ENCODE measurements at places on chromosomes 5 and 9.

GRCh38 chr9:90568667-90569066 lies 74.0 kb downstream of the DIRAS2 start:
- DNase-seq: no peak

DNA sequence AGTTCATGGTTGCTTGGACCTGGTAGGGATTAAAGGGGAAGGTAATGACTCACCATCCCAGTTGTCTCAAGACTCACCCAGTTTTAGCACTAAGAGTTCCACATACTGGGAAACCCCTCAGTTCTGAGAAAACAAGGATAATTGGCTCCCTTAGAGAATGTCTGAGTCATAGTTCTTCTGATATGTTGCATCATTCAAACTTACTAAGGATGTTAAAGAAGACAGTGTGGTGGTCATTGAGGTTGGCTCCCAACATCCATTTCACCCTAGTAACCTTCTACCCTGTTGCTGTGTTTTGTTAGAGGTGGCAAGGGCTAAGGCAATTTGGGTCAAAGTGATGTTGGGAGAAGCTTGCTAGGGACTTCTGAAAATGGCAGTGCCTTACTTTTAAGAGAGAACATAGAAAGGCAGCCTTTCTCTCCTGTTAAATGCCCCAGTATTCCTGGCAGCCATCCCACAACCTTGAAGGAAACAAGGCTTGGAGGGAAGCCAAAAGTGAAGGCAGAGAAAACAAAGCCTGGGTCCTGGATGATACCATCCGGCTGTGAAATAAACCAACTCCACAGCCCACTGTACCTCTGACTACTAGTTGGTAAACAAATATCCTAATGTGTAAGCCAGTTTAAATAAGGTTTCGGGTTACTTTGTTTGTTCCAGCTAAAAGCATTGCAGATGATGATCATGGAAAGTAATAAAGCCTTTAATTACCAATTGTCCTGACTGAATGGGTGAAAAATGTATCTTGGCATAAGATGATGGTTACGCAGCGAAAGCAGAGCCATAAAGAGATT lies 80.4 kb upstream of the ADAMTSL1 start:
- DNase-seq: no peak

DNA sequence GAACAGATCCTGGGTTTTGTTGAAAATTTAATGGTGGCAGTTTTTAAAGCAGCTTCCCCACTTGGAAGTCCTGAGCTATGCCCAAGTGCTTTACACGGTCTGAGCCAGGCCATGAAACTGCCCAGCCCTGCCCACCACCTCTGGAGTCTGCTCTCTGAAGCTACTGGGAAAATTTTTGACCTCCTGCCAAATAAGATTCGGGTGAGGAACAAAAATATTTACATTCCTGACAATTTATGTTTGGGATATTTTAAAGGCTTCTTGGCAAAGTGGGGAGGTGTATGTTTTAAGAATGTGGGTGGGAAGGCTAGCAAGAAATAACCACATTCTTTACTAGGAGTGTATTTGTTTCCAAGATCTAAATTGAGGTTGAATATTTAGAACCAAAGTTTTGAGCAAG lies 50.0 kb downstream of the HACD4 start:
- DNase-seq: no peak

GRCh38 chr9:91865041-91865440 lies 85.0 kb downstream of the ROR2 start:
- no peak for DNase-seq

GRCh38 chr9:105098370-105098769 lies 146.1 kb upstream of the SLC44A1 start:
- no peak for DNase-seq

DNA sequence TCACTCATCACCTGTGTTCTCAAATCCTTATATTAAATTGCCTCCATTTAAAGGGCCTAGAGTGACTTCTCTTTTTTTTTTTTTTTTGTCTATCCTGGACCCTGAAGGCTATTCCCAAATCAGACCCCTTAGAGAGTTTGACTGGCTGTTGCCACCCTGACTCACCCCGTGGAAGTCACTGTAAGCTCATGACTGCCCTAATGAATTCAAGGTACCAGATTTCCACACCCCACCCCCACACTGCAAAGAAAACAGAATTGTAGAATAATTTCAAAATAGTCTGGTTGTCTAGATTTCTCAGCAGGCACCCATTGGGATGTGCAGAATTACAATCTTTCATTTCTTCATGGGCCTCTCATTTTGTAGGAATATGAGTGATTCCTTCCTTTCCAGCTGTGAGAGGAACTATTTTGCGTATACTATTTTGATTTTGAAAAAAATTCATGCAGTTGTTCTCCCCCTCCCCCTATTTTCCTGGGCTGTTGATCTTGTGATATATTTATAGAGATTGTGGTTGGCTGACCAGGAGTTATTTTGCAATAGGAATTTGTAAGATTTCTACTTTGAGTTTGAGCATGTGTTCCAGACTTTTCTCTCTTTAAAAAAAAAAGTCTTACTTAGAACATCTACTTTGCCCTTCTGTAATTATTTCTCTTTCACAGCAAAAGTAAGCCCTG lies 79.1 kb downstream of the ZNF618 start:
- no peak for DNase-seq

DNA sequence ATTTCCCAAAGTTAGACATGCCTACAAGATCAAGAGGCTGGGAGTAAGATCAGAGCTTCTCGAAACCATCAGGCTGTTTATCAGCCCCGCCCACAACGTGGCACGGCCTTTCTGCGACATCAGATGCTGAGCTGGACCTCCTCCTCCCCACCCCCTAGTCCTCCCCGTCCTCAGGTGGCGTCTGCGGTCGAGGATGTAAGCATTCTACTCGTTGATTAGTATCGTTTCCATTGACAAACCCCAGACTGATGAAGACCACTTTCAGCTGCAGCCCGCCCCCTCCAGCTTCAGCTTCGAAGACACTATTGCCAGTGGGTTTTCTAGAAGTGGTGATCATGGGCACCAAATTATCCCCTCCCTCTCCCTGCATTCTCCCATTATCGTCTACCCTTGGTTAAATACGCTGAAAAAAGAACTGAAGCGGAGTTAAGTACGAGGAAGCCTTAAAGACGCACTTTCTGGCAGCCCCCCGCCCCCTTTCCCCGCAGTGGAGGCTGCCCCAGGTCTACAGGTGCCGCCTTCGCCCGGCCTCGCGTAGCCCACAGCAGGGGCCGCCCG lies 1.1 kb downstream of the PPIC start:
- DNase-seq: no peak

DNA sequence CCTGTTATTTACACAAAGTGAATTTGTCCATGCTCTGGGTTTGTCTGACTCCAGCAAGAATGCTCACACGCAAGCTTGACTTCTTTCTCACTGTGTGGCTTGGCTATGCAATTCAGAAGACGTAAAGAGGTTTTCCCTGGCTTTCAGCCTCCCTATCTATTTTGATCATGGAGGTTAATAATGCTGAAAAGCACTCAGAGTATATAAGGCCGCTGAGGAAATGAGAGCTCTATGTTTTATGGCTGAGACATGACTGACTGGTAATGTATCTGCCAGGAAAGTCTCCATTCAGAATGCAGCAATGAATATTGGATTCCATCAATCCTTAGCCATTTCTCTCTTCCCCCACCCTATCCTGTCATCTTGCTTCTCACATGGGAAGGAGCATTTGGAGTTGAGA lies 417.3 kb downstream of the DMAC1 start:
- DNase-seq: no peak

DNA sequence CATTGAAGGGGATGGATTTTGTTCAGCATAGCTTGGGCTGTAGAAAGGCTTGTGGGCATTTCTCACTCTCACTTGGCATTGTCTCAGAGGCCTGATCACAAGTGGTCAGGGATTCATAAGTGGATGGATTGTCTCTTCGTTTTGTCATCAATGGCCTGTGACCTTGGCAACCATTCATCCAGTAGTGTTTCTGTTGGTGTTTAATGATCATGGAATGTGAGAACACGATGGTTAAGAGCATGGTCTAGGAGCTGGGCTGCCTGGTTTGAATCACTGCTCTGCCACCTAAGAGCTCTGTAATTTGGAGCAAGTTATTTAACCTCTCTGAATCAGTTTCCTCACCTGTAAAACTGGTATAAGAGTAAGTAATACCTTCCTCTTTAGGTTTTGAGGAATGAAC lies 430.1 kb upstream of the MEF2C start:
- DNase-seq: no peak

DNA sequence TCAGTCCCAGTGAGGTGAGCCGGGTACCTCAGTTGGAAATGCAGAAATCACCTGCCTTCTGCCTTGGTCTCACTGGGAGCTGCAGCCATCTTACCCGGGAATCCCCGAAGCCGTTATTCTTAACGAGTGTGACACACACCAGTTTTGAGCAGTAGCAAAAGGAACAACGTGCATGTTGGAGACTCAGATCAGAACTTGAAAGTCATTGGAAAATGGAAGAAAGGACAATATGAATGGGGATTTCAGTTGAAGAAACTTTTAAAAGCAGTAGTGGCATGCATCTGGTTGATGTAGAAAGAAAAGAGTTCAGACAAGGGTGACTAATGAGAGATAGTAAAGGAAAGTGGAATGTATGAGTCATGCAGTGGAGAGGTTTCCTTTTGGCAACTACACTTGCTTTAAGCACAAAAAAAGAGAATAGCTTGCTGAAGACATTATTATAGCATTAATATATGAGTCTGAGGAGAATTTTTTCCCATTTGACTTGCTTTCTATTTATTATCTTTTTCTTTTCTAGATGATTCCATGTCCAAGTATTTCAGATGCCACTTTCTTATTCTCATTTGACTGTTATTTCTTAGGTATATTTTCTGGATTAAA lies 44.4 kb upstream of the ANKDD1B start:
- no peak for DNase-seq

DNA sequence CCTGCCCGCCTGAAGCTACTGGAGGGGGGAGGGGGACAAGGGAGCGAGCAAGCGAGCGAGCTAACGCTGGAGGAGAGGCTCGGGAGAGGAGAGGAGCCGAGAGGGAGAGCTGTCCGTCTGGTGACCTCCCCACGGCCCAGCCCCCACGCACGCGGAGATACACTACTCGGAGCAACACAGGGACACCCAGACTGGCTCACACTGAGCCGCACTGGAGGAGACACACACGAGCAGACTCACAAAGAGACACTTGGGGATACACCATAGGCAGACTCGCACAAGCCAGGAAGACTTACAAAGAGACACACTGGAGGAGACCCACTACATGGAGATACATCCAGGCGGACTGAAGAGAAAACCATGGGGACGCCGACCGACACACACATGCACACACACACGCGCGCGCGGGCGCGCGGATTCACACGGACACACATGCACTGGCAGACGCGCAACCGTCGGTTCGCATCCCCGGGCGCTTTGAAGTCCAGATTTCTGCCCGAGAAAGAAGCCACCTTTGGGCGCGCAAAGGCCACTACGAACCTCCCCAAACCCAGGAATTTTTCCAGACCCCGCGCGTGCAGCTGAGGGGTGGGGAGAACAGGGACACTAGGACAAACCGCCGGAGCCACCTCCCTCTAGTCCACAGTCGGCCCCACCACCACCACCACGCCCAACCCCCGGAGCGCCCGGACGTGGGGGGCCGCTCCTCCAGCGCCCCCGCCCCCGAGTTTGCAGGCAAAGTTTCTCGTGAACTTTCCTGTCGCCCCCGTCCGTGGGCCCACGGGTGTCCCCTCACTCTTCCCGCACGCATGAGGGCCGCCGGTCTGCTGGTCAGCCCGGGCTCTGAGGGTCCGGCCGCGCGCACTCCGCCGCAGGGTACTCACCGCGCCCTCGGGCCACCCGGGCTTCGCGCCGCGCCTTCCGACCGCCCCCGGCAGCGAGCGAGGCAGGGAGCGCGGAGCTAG lies 571 bp downstream of the CNTFR start:
- no peak for DNase-seq

- no peak for DNase-seq
Observed at GRCh38 chr5:144120661-144121180, 49.7 kb downstream of the YIPF5 start.

- DNase-seq: no peak
Observed at GRCh38 chr9:102507044-102507687, 488.0 kb upstream of the CYLC2 start.

DNA sequence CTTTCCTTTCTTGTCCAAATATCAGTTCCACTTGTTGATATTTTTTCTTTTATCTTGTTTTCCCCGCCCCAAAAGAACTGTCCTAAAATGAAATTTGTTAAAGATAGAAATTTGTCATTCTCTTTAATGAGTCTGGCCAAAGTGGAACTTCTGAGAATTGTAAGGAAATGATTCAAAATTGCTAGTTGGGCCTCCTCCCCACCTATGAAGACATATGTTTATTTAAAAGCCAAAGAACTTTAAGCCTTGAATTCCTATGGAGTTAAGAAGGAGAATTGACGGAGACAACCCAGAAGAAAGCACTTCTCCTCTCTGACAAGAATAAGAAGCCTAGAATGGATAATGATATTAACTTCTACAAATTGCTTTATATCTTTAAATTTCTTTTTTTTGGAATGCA lies 59.1 kb upstream of the ALDH1A1 start:
- no peak for DNase-seq

DNA sequence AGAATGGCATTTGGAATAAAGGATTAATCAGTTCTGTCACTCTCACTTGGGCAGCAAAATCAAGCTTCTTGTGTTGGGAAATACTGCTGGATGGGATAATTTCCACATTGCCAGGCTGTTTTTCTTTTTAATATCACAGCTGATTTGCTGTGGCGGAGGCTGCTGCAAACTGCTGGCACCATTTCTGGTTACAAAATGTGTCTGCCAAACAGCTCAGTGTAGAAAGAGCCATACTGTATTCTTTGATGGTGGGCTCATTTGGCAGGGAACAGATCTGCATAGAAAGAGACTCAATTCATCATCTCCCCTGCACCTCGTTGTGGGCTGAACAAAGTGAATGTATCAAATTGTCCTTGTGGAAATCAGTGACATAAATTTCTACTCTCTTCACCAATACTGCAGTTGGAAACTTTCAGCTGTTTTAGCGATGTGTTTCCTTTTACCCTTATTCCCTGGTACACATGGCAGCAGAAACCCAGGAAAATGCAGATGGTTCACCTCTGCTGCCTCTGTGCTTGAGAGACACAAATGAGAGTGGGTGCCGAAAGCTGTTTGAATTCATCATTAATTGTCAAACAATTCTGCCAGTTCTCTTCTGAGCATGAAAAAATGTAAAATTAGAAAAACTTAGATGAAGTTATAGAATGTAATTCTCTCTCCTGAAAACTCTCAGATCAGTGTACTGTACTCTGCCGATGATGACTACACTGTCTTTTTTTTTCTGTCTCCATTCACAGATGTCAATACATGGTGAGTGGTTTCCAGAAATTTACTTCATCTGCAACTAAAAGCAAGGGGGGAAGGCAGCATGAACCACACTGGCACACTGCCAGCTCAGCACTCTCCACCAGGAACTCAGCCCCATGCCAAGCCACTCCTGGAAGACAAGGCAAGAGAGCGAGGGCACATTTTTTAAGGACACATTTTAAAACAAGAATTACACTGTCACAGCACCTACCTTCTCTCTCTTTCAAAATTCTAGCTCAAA lies 75.0 kb downstream of the HMHB1 start:
- DNase-seq: no peak
